ENCODE measurements at places on chromosomes 5 and 9.

GRCh38 chr9:6495466-6495865 is 82.5 kb downstream of the UHRF2 start:
- DNase-seq = no peak

DNA sequence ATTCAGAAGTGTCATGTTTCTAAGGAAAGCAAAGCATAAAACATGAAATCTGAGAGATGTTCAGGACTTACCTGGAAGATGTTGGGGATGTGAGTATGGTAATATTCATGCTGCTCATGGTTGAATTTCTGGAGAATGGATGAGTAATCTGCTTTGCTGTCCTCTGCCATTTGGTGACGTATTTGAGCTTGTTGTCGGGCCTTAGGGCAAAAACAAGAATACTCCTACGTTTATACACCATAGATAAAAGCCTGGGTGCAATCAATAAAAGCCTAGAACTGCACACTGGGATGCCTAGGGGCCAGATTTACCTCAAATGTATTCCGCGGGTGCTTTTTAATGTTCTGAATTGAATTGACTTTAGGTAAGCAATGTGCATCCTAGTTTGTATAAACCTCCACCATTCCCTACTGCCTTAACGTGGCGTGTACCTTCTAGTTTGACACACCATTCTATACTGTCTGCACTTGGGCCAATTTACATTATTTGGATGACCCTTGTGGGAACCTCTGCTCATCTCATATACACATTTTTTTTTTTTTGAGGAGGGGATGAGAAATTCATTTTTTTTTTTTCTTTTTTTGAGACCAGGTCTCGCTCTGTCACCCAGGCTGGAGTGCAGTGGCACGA is 94.4 kb downstream of the USP20 start:
- DNase-seq = no peak

- no peak for DNase-seq
Observed at GRCh38 chr9:19140259-19140658, 13.0 kb upstream of the PLIN2 start.

- DNase-seq = no peak
Observed at GRCh38 chr9:23850690-23851629, 24.9 kb upstream of the ELAVL2 start.
